NCI-H226 (cell line): ENCODE measurements at places on chromosomes 13 and 19.

DNA sequence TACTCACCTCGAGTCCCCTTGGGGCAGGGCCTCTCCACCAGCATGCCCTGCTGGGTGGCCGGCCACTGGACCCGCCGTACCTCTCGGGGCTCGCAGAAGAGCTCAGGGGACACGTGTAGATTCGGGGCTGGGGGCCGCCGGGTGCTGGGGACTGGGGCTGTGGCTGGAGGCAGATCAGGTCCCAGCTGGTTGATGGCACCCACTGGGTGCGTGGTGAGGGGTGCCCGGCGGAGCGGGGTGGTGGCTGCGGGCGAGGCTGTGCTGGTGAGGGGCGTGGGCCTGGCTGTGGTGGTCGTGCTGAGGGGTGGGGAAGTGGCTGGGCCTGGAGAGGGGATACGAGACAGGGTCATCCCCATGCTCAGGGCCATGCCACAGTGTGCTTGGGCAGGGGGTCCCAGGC, 24.9 kb upstream of the ASF1B start:
- DNase-seq: no peak

DNA sequence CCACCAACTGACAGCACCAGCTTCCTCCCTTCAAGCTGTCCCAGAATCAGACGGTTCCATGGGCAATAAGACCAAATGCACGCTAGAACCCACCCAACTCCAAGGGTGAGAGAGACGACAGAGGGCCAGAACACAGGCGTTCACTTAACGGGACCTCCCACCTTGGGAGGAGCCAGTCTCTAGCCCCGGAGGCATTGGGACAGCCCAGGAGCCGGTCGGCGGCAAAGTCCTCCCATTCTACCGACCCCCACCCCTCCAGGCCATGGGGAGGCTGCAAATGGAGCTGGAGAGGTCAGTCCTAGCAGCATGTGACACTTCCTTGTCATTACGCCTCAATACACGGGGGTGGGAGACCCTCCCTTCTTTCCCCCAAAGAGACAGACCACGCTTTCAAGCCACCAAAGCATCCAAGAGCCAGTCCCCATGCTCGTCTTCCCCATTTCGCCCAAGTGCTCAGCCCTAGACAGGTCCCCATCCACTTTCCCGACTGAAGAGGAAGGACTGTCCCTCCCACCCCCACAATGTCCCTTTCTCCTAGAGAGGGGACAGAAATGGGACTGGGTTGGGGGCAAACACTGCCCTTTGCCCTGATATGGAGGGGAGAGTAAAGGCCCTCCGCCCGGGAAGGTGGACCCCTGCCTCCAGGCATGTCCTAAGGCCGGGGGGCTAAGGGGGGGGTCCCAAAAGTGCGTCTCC, 964 bp downstream of the KHSRP start:
- DNase-seq: peak; percentile 32

DNA sequence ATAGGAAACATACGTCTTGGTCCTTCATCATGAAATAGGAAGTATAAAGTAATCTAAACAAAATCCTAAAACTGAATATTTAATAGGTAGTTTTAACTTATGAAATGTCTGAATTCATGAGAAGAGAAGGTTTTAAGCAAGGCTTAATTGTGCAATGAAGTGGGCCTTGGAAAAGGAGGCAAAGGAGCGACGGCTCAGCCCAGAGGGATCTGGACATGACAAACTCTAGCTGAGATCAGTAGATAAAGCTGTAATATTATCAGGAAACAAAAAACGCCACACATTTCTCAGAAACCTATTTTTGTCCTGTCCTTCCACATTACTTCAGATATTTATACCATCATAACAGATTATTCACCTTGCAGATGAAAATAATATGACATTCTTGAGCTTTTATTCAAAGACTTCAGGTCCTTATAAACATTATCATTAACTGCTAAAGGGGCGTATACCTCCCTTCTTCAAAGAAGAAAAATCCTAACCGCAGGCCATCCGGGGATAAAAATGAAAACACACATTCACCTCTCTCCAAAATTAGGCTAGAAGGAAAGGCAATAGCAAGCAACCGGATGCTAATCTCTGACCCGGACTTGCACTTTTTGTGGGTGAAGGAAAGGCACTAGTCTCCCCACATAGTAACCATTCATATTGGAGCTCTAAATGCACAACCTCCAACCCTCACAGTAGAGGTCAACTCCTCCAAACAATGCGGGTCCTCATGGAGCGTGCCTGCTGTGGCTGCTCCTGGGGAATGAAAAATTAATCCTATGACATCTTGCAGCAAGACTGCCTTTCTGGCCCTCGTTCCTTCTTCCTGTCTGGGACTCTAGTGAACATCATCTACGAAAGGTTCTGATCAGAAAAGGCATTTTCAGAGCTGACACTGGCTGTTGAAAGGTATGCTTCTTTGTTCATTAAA, 108.8 kb downstream of the TBC1D4 start:
- no peak for DNase-seq

DNA sequence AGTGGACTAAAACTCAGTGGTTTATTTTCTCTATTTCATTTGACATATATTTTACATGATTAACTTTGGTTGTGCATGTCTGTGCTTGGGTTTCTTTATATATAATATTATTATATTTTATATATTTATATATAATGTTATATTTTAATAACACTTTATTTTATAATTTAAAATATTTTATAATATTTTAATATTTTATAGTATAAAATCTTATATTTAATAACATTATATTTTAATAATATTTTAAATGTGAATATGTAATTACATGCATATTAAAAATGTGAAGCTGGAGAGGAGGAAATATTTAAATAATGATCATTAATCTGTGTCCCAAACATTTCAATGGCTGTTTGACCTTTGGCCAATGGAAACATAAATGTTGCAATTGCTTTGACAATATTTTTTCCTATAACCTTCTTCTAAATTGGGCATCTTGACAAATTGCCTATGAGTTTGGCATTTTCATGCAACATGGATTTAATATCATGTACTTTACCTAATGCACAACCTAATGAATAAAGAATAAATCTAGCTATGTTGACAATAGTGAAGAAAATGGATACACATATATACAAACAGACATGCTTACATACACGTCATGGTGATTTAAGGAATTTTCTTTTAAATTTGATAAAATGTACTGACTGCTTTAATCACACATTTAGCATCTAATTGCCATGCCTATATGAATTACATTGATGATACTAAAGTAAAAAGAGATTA, 607.1 kb downstream of the SLITRK6 start:
- DNase-seq: no peak

GRCh38 chr19:33486936-33487811, 34.4 kb downstream of the PEPD start:
- no peak for DNase-seq
